ENCODE measurements at places on chromosomes 2 and 18. TPM values are rescaled to one million over a fixed set of nuclear protein-coding genes. Genes with fewer than 3 reads are reported as not detected.
A peak's percentile ranks its signal among the peaks of the same experiment; 100 is the strongest.

GRCh38 chr2:205284334-205284733, 398.0 kb upstream of the NRP2 start:
- no peak for DNase-seq

- peak; percentile 91 for DNase-seq
Observed at GRCh38 chr2:63581298-63581961, 6.8 kb downstream of the WDPCP start.

GRCh38 chr18:74819433-74820059, 221.9 kb downstream of the ZNF407 start:
- DNase-seq, result no peak

The CYP27A1 gene
- 3.7 TPM for polyA plus RNA-seq

DNA sequence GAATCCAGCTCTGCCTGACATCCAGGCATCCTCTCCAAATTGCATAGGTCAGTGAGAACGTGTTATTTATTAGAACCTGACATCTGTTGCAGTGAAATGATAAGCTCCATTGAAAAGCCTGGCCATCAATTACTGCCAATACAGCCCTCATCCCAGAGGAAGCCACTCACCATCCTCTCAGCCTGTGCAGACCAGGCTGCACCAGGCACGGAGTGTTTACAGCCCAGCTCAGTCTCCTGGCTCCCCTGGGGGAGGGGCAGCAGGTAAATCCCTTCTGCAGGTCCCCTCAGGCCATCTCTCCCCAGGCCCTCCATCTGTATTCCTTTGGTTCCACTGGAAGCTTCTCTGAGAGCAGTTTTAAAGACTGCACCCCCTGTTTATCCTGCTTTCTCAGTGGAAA, 82.6 kb upstream of the FOSL2 start:
- DNase-seq, result no peak

- peak; percentile 59 for DNase-seq
Observed at GRCh38 chr2:75053484-75054112, 95.2 kb downstream of the POLE4 start.

The NTSR2 gene
- not detected for polyA plus RNA-seq

All from GM23248 (cell line).